ENCODE measurements at places on chromosomes 4 and X.

DNA sequence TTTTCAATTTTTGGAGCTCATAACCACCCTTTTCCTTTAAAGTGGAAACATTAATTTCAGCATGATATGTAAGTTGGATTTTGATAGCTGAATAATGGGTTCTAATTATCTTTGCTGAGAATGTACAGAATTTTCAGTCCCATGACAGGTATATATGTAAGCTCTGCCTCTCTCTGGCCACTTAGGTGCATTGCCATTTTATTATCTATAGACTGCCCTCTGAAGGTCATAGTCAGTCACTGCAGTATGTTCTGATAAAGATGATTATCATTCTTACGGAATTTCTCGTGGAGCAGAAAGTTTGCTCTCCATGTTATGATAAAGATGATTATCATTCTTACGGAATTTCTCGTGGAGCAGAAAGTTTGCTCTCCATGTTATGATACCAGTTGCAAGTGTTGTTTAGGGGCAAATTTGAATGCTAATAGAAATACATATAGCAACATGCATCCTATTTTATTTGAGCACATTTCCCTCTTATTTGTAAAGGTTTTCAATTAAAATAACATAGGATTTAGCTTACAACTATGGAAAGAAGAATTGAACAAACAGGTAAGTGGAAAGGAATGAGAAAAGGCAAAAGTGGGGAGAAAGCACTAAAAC lies 10.4 kb downstream of the AFP start:
- DNase-seq, result peak; percentile 80

GRCh38 chr4:47577779-47578553 lies 92.9 kb downstream of the ATP10D start:
- no peak for DNase-seq

GRCh38 chrX:96611619-96612362 lies 72.9 kb upstream of the DIAPH2 start:
- DNase-seq, result no peak

DNA sequence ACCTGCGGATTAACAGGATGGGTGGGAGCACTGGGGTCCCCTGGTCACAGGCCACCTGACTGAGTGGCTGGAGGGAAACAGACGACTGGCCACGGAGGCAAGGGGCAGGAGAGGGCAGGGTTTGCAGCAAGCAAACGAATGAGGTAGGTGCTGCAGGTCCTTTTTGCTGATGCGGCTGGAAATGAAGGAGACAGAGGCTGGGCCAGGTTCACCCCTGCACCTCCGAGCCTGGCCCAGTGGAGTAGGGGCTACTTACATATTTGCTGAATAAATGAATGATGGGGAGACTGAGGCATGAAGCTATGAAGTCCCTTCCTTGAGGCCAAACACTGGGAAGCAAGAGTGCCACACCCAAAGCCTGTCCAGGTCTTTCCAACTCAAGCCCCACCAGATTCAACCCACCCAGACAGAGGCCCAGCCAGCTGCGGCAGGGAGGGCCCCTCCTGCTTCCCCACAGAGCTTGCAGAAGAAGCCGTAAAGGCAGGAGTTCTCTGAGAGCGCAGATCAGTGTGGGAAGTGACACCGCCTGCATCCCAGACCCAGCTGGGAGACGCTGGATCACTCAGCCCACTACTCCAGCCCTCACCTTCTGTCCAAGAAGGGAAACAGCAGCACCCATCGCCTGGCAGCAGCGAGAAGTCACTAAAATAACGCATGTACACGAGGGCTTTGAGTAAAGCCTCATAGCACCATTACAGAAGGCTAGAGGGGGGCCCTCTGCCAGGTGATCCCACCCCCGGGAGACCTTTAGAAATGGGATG lies 36.1 kb upstream of the C4orf50 start:
- no peak for DNase-seq

DNA sequence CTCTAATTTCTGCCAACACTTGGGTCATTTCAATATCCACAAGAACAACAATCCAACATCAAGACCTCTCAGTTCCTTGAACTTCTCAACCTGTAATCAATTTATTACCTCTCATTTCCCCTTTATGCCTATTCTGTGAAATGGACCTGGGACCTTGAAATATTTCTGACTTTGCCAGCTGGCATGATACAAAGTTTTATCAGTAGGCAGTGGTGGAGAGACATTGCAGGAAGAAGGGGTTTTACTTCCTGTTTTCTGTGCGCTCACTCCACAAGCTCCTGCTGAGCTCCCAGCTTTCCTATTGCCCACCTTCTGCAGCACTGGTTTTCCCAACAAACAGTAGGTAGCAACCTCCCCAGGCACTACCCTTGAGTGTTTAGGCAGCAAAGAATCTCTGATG lies 3.5 kb upstream of the ARHGEF6 start:
- DNase-seq, result peak; percentile 35

DNA sequence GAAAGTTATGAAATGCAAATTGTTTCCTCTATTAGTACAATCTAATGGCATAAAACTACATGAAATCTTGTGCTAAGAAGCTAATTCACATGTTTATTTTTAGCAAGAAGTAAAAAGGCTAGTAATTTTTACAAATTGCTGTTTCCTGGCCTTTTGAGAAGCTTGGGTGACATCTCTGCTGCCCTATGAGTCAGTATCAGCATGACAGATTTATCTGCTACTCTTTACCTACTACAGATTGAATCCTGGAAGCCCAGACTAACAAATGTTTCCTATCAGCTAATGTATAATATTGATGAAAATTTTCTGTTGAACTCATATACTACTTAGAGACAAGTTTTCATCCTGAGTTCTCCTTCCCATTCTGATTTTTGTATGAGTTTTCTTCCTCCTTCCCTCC lies 232.4 kb downstream of the DCTD start:
- DNase-seq, result no peak

DNA sequence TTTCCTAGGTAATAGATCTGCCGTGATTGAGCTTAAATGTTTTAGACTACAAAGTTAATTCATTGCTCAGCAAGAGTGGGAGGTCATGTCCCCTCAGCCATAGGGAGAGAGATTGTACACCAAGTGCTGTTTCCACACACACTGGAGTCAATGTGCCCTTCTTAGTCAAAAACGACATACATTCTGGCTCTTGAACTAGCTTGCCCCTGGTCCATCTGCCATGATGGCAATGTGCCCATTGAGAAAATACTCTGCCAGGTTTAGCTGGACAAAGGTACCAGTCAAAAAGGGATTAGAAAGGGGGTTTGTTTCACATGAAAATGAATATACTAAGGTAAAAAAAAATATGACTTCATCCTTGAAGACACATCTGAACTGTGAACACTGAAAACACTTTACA lies 377.1 kb upstream of the ADGRL3 start:
- no peak for DNase-seq

GRCh38 chrX:34058005-34058404 lies 74.1 kb downstream of the FAM47A start:
- DNase-seq, result no peak

DNA sequence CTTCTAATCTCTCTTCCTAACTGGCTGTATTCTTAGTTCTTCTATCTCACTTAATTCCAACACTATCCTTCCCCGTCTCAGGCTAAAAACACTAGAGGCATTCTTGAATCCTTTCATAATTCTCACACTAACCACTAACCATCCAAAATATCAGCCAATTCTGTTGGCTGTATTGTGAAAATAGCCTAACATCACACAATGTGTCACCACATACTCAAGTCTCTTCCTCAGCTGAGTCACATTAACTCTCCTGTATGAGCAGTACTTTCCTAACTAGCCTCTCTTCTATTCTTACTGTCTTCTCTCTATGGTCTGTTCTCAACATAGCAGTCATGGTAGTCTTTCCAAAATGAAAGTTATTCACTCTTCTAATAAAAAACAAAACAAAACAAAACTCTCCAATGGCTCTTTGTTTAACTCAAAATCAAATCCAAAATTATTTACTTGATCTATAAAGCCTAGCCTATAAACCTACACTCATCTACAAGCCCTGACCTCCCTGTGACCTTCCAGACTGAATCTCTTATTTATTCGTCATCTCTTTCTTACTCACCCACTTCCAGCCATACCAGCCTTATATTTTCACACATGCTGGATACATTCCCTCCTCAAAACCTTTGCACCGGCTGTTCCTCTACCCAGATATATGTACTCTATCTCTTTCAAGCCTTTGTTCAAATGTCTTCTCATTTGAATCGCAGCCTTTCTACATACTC lies 445.9 kb downstream of the TLL1 start:
- no peak for DNase-seq

GRCh38 chrX:11309220-11309619 lies 16.0 kb downstream of the AMELX start:
- no peak for DNase-seq

- no peak for DNase-seq
Observed at GRCh38 chr4:41360921-41361793, 104.4 kb downstream of the UCHL1 start.

- no peak for DNase-seq
Observed at GRCh38 chrX:138769918-138770317, 58.4 kb upstream of the FGF13 start.

DNA sequence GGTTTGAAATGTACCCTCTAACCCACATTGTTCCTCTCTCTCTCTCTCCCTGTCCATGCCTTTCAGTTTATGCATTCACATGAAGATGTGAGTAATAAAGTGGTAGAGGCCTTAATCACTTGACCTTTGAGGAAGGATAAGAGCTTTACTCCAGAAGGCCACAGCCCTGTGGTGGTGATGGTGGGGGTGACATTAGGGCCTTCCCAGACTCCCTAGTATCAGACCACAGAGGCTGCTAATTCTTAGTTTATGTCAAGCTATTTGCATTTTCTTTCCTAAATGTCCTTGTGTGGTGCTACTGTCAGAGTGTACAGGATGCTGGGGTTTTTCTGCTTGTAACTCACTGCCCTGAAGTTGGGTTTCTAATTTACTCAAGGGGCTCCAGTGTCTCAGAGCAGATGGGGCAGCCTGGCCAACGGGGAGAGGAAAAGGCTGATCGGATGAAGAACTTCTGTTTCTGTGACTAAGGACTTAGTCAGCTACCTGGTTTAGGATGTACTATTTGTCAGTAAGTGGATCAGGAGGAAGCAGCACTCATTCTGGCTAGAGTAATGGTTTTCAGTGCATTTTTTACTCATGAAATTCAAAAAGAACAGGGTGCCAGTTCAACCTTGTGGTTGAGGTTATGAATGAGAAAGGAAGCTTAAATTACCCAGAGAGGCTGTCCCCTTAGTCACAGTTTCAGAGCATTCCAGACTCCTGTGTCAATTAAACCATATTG lies 509.6 kb upstream of the DIPK2B start:
- DNase-seq, result peak; percentile 25

DNA sequence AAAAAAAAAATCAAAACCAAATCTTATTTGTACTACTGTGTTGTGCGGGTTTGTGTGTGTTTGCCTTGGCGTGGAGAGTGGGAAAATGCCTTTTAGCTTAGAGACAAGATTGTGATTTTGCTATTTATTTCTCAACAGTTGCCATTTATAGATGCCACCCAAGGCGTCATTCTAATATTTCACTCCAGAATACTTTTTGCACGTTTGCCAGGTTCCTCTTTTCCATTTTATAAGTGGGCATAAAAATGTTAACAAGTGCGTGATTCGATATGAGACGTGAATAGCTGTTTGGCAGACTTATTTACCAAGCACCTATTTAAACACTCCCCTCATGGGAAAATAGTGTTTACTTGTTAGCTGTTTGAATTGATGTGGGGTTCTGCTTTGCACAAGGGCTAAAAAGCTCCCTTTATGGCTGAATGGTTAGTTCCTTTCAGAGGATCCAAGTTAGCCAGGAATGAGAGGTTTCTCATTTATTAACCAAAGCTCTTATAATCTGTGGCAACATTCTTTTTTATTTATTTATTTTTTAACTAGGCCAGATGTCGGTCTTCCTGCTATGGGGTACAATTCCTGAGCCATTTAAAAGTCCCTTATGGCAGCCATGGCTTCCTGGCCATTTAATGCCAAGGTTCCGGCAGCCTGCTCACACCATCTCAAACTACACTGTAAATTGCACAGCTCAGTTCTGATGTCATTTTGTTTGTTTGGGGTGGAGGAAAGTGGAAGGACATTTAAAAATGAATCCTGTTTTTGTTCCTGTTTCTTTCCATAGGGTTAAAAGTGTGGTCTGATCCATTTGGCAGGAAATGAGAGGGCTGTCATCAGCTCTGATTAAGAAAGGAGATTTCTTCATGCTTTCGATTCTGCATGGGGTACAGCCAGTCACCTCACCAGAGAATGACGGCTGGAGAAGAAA lies 14.6 kb downstream of the SMIM20 start:
- DNase-seq, result no peak

- peak; percentile 5 for DNase-seq
Observed at GRCh38 chr4:25666031-25666630, 10.5 kb downstream of the SLC34A2 start.

- DNase-seq, result no peak
Observed at GRCh38 chr4:78665216-78665770, 110.9 kb upstream of the BMP2K start.

- DNase-seq, result no peak
Observed at GRCh38 chr4:38161208-38162113, 201.3 kb downstream of the PTTG2 start.

- DNase-seq, result no peak
Observed at GRCh38 chrX:109187473-109188168, 294.3 kb downstream of the GUCY2F start.

DNA sequence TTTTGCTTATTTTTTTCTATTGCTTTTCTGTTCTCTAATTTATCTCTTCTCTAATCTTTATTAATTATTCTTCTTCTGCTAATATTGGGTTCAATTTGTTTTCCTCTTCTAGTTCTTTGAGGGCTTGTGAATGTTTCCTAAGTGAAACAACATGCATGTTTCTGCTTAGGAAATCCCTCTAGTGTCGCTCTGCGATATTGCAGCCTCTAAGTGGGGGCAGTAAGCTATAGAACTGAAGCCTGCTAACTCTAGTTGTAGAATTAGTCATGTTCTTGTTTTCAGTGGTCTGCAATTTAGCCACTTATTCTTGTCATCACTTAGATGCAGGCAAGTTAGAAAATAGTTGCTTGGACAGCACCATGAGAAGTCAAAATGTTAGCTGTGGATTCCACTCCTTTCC lies 222.6 kb downstream of the SPIN4 start:
- peak; percentile 43 for DNase-seq

DNA sequence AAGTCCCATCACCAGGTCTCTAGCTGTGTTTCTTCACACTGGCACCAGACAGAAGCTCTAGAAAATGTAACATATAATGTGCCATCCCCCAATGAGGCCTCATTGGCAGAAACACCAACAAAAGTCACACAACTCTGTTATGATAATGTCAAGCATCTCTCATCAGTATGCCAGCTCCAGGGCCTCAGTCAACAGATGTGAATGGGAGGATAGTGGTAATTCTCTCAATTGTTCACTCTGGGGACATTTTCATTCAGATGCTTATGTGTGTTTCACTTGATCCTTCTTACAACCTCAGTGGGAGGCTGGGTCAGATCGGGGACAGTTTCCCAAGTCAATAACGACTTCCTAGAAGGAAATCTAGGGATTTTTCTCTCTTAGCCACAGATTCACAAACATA lies 57.5 kb upstream of the SCOC start:
- DNase-seq, result no peak

- no peak for DNase-seq
Observed at GRCh38 chrX:15204130-15204751, 65.6 kb downstream of the ASB9 start.

DNA sequence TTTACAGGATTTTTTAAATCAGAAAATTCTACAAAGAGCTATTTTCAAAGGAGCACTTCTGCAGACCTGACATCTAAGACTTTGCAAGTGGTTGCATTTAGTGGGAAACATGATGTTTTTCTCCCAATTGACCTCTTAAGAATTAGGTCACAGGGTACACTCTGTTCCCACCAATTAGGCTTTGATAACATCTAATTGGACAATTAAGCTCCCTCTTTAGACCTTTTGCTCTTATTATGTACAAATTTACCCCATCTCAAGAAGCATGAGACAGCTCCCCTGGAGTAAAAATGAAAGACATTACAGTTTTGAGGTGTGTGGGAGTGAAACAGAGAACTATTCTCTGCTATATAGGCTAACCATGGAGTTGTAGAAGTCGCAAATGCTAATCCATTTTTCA lies 31.8 kb upstream of the AGA start:
- no peak for DNase-seq

Data from Kasumi-1 (cell line).